ENCODE measurements at places on chromosomes 16 and 17.

DNA sequence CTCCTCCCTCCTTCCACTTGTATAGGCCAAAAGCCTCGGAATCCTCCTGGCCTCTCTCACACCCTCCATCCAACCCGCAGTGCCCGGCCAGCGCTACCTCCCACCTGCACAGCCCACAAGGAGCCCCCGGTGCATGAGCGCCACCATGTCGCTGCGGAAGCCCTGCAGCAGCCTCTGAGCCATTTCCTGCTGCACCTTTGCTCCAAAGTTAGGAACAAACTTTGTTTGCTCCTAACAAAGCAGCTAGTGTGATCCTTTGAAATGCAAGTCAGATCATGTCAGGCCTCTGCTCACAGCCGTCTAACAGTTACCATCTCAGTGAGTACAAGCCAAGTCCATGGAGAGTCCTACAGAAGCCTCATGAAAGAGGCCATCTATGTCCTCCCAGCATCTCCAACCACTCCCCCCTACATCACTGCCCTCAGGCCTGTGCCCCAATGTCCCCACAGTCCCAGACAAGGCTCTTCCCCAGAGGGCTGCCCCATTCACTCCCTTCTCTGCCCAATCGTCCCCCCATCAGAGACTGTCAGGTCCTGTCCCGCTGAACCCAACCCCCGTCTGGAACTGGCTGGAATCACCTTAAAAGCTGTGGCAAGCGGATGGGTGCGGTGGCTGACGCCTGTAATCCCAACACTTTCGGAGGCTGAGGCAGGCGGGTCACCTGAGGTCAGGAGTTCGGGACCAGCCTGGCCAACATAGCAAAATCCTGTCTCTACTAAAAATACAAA lies 7.5 kb downstream of the DCAKD start:
- DNase-seq: no peak

GRCh38 chr17:10907370-10907769 lies 69.5 kb upstream of the PIRT start:
- no peak for DNase-seq

GRCh38 chr17:59094861-59095530 lies 11.7 kb downstream of the TRIM37 start:
- no peak for DNase-seq

DNA sequence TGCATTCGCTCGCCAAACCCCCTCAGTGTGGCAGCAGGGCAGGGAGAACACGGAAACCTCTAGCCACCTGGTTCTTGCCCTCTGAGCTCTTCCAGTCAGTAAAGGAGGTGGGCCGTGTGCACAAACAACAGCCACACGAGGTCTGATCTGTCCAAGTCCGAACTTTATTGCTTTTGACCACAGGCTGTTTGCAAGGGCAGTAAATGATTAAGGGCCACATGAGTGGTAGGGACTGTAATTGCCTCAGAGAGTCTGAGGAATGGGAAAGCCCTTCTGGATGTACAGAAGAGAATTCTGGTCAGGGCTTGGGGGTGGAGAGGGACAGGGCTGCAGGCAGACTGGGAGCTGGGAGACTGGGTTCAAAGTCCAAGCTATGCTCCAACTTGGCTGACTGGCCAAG lies 75.7 kb upstream of the LHX1 start:
- DNase-seq: no peak

DNA sequence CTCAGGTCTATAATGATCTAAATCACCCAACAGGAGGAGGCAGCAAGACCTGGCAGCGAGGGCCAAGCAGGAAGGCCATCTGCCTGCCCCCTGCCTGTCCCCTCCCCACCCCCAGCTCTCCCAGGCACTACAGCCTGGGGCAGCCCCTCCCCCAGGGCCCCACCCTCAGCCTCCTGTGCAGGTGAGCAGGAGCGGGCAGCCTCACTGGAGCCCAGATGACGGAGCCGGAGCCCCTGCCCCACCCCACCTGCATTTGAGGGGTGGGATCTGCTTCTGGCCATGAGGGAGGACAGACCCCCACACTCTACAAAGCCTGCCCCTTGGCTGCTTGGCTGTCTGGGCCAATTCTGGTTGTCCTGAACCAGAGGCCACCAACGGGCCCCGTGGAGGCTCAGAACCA lies 12.4 kb upstream of the BAHCC1 start:
- no peak for DNase-seq

- DNase-seq: peak; percentile 87
Measured at GRCh38 chr16:70476272-70477020, 22.1 kb downstream of the FCSK start.

DNA sequence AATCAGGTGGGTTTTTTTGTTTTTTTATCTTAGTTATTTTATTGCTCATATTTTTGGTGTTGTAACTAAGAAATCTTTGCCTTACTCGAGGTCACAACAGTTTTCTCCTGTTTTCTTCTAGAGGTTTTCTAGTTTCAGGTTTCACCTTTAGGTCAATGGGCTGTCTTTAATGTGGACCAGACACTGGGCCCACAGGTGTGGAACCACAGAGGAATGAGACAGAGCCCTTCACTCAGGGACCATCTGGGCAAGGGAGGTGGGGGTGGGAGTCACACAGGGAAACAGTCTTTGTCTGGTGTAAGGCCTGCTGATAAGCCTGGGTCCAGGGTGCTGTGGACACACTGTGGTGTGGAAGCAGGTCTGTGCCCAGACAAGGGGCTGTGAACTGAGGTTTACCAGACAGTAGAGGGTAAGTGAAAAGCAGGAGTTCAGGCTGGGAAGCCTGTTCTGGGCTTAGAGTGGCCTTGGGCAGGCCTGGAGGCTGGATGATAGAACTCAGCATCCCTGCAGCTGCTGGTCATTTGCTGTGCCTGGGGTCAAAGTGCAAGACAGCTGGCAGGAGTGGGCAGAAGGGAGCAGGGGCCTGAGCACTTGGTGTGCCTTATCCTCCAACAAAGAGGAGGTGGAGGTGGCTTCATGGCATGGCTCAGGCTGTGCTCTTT lies 75.6 kb downstream of the SPECC1 start:
- DNase-seq: no peak

GRCh38 chr17:6413065-6413464 lies 21.9 kb downstream of the AIPL1 start:
- DNase-seq: peak; percentile 42

DNA sequence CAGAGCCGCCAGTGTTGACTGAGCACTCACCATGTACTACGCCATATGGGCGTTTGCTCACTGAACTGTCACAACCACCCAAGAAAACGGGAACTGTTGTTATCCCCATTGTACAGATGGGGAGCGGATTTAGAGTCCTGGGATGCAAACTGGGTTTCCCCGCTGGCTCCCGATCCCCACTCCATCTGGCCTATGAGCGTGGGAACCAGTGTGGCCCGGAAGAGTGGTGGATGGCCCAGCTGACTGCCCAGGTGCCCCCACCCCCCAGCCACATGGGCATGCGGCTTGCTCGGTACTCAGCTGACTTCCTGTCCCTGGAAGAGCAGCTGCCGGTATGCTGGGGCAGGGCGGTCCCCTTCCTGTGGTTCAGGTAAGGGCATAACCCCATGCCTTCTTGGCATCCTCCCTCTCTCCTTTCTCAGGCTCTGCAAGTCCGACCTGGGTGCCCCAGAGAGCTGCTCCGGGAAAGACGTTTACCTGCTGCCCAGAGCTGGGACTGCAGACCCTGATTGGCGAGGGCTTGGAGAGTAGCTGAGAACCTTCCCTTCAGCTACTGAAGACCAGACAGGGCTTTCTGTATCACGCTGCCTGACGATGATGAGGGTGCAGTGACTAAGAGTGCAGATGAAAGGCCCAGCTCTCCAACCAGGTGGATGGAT lies 16.2 kb downstream of the SOCS3 start:
- DNase-seq: no peak

DNA sequence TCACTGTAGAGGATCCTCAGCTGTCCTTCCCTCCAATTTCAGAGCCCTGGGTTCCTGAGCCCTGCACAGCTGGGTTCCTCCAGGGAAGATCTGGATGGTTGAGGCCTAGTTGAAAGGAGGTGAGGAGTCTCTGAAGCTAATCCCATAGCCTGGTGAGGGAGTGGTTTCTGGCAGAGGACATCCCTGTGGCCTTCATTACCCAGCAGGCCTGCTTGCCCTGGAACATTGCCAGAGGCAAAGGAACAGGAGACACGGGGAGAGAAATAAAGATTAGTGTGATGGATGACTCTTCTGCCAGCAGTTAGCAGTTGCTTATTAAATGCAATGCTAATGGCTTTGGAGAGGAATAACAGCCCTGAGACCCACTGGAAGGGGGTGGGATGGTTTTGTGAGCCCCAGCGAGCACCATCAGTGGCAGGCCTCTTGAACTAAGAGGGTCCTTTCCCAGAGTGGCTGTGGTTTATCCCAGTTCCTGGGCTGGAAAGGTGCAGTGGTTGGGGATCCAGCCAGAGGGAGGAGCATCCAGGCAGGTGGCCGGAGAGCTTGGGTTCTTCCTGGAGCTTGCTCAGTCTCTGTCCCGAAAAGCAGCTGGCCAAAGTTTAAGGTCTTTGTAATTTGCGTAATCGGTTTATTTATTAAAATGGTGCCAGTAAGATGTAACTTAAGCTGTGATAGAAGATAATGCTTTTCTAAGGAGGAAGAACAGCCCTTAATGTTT lies 209.7 kb downstream of the CCDC182 start:
- peak; percentile 42 for DNase-seq
